NCI-H526 treated with DMSO at 0.1 percent for 48 hours (cell line): ENCODE measurements at places on chromosomes 2 and 18.

DNA sequence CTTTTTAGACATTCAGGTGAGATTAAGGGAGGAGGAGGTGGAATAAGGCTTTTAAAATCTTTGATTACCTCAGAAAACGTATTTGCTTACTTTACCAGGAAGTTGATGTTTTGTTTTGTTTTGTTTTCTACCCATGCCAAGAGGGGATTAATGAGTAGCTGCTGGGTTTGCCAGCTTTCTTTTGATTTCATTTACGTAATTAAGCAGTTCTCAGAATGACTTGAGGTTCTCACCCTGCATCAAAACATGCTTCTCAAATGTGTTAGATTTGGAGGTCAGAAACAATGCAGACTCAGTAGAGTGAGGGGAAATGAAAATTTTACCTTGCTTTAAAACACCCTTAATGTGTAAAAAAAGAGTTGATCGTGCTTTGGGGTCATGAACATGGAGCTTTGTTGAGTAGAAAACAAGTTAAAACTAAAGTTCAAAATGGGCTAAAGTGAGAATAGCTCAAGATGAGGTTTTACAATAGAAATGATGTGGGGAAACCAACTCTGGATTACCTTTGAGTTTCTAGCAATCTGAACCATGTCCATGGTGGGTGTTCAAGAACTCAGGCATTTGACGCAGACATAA is 217.1 kb upstream of the EPAS1 start:
- no peak for DNase-seq

- peak; percentile 10 for DNase-seq
These were observed at the start of gene AOX1 for GRCh38 chr2:200585730-200586643. TSS of gene AOX1 (plus strand) at chr2:200586014. CDS start at chr2:200586109, 95 bp downstream.

DNA sequence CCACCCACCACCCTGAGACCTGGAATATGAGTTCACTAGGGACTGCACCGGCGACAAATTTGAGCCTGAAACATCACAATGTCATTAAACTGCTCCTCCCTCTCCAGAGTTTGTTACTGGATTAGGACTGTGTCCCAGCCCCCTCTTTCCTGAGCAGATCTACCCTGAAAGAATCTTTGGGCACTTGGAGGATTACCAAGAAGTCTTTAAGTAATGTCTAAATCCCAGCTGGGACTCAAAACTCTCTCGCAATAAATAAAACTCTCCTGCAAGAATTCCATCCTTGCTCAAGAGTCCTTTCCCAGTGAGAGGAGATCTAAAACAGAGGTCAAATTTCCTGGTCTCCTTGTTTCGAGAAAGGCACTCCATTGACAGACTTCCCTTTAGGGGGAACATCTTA is 20.9 kb downstream of the GKN2 start:
- no peak for DNase-seq

GRCh38 chr2:68506170-68506569 is 38.8 kb downstream of the APLF start:
- DNase-seq: no peak

GRCh38 chr2:98454500-98455235 is 10.0 kb downstream of the INPP4A start:
- no peak for DNase-seq

DNA sequence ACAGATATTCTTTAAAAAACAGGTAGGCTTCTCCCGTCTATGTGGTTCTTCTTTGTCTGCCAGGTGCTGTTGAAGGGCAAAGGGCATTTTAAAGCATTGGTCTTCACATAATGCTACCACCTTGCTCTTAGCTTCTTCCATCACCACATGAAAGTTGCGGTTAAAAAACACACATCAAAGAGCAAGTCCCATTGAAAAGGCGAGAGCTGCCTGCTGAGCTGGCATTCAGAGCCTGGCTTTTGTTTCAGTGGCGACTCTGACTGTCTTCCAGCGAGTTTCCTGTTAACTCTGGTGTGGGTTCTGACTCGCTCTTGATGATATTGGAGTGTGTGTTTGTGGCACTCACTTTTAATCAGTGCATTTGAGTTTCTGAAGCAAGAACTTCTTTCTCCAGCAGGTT is 624.9 kb upstream of the FANCL start:
- DNase-seq: no peak

DNA sequence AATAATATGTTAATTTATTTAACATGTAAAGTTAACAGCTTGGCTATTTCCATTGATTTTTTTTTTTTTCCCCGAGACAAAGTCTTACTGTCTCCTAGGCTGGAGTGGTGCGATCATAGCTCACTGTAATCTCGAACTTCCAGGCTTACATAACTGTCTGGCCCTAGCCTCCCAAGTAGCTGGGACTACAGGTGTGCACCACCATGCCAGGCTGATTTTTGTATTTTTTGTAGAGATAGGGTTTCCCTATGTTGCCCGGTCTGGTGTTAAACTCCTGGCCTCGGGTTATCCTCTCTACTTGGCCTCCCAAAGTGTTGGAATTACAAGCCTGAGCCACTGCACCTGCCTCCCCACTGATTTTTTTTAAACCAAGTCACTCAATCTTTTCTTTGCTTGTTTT is 32.5 kb upstream of the KLHL14 start:
- no peak for DNase-seq

- no peak for DNase-seq
These were observed 32.0 kb downstream of the IMPA2 start for GRCh38 chr18:12013186-12013916.

DNA sequence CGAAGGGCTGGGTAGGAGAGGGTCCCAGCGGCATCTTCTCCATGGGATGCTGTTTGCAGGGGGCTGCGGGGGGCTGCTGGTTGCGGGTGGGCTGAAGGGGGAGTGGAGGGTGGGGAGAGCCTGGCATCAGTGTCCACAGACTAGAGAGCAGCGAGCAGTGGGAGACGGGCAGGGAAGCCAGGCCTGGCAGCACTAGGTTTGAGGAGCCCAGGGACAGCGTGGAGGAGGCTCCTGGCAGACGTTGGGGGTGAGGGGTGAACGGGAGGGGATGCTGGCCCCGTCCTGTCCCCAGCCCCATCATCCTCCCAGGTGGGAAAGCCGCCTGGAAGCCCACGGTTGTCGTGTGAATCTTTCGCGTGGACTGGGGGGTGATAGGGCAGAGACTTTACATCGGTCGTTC is 48.2 kb upstream of the TFCP2L1 start:
- DNase-seq: no peak

- no peak for DNase-seq
These were observed 267.4 kb upstream of the CHAC2 start for GRCh38 chr2:53500181-53500580.

- DNase-seq: no peak
These were observed 52.9 kb downstream of the SCG2 start for GRCh38 chr2:223549215-223549614.

DNA sequence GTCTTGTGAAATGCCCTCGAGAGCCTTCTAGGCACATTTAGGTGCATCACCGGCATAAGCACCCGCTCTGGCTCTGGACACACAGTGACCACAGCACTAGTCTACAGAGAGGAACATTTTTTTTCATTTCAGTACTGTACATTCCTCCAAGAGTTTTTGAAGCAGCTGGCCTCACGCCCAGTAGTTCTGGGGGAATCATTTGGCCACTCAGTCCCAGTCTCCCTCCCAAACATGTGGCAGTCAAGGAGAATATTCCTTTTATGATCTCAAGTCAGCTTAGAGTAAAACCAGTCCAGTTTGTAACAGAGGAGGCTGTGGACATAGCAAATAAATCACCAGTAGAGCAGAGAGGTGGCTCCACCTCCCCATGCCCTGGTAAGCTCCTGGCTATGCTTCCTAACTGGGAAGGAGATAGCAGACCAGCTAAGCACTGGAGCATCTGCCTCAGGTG is 48.1 kb downstream of the KCNE4 start:
- no peak for DNase-seq

- peak; percentile 2 for DNase-seq
These were observed 576.4 kb upstream of the PIK3C3 start for GRCh38 chr18:41378598-41378997.

GRCh38 chr2:8750221-8750620 is 68.4 kb downstream of the ID2 start:
- no peak for DNase-seq

DNA sequence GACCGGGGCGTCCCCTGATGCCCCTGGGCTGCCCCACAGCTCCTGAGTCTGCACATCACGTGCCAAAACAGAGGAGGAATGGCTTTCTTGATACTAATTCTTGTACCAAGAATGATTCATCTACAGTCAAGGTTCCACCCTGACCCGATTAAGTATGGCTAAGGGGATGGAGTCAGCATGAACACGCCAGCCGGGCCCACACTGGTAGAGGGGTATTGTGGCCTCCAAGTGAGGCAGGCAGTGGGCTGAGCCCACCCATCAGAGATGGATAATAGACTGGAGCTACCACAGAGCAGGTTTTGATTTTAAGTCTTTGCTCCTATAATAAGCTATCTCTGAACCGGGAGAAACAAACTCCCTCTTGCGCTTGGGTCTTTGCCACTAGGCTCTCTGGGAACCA is 17.9 kb upstream of the GNAL start:
- DNase-seq: no peak

GRCh38 chr2:47488870-47489584 is 86.1 kb downstream of the MSH2 start:
- DNase-seq: no peak

GRCh38 chr2:58377181-58377580 is 136.1 kb upstream of the FANCL start:
- no peak for DNase-seq

GRCh38 chr2:22879009-22879863 is 505.7 kb upstream of the KLHL29 start:
- DNase-seq: no peak

- peak; percentile 58 for DNase-seq
These were observed 449.3 kb downstream of the SLC4A3 start for GRCh38 chr2:220076734-220077133.

- peak; percentile 65 for DNase-seq
These were observed 680 bp downstream of the DTNB start for GRCh38 chr2:25672494-25673299.

GRCh38 chr2:228875152-228875900 is 395.8 kb downstream of the PID1 start:
- no peak for DNase-seq

- no peak for DNase-seq
These were observed 68.6 kb upstream of the SPOPL start for GRCh38 chr2:138432971-138433370.

- DNase-seq: no peak
These were observed 28.7 kb upstream of the LRRC30 start for GRCh38 chr18:7202169-7202568.

GRCh38 chr2:165795011-165795410 is 964 bp upstream of the GALNT3 start:
- no peak for DNase-seq

DNA sequence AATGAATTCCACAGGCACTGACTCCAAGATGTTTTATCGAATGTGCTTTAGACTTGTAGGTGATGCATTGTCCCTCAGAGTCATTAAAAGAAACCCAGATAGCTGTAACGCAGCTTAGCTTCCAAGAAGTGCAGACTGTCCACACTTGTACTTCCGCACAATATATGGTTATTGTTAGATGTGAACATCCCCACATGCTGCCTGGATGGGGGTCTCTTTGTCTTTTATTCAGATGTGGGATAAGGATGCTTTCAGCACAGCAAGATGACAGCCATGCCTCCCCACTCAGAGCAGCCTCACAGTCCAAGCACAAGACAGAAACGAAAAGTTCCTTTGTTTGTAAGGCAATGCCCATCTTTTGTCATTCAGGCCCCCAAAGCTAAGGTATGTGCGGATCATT is 416.6 kb downstream of the HRH4 start:
- DNase-seq: no peak

DNA sequence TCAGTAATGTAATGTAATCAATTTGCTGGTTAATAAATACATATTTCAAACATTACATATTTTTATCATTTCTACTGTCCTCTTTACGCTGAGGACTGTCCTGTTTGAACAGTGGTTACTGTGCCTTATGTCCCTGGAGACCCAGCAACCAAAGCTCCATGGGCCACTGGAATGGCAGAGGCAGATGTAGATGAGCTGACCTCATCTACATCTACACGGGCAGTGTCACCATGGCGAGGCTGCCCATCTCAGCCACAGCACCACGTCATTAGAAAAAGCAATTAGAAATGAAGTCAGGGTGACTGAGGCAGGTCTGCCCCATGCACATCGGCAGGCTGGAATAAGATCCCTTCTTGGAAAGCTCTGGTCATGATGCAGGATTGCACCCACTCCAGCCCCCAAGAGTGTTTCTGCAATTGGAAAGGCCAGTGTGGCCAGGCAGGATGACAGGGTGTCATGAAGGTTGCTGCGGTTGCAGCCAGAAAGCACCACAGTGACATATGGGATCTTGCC is 237.5 kb downstream of the NDUFA10 start:
- DNase-seq: no peak

DNA sequence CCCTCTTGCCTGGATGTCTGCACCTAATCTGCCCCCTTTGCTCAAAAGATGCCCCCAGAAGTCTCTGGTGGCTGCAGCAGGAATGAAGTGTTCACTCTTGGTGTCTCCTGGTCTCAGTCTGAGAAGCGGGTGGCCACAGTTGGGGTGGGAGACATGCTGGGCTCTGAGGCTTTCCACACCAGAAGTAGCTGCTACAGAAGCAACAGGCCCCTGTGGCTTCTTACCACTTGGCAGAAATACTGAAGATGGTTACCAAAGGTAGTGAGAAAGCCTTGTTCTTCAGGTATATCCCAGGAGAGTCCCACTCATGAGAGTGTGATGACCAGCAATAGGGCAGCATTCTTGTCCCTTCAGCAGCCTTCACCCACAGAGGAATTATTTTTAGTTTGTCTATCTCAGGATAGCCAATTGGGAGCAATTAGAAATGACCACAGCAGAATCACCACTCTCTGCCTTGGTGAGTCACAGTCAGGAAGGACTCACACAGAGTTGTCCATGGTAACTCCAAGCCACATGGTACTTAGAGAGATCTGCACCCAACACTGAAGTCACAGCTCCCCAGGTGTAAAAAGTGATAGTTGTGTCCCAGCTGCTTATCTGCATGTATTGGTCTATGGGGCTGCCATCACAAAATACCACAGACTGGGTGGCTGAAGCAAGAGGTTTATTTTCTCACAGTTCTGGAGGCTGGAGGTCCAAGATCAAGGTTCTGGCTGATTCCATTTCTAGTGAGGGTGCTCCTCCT is 169.8 kb upstream of the ID2 start:
- DNase-seq: no peak

GRCh38 chr2:225989809-225990208 is 590.3 kb downstream of the NYAP2 start:
- no peak for DNase-seq

- DNase-seq: no peak
These were observed 21.1 kb downstream of the GPR35 start for GRCh38 chr2:240646176-240646899.
